ENCODE measurements at places on chromosomes 2 and 18.

GRCh38 chr2:46812361-46813019 is 103.1 kb downstream of the MCFD2 start:
- no peak for DNase-seq

- DNase-seq = no peak
Measured at GRCh38 chr2:195027947-195028346, 629.1 kb upstream of the SLC39A10 start.

DNA sequence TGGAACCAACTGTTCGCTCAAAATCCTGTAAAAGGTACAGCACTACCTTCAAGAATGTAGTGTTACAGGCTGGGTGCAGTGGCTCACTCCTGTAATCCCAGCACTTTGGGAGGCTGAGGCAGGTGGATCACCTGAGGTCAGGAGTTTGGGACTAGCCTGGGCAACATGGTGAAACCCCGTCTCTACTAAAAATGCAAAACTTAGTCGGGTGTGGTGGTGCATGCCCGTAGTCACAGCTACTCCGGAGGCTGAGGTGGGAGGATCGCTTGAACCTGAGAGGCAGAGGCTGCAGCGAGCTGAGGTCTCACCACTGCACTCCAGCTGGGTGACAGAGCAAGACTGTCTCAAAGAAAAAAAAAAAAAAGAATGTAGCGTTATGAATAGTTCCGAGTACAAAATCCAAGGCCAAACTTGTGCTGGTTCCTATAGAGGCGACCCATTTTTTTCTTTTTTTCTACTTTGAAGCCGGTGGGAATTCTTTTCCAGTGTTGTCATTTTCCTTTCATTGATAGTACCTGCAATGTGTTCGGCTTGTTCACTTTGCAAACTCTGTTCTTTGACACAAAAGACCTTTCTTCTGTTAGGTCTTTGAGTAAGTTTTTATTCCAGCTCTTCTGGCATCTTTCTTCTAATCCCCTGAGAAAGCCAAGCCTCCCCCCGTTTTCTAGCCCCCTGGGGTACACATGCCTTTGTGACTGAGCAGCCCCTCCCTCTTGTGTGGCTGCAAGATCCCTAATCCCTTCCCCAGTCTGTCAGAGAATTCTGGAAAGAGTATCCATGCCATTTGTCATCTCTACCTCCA is 25.1 kb downstream of the INPP5D start:
- DNase-seq = no peak

GRCh38 chr2:22998359-22998758 is 386.6 kb upstream of the KLHL29 start:
- no peak for DNase-seq

- DNase-seq = no peak
Measured at GRCh38 chr18:58348951-58349350, 279.9 kb downstream of the ALPK2 start.

DNA sequence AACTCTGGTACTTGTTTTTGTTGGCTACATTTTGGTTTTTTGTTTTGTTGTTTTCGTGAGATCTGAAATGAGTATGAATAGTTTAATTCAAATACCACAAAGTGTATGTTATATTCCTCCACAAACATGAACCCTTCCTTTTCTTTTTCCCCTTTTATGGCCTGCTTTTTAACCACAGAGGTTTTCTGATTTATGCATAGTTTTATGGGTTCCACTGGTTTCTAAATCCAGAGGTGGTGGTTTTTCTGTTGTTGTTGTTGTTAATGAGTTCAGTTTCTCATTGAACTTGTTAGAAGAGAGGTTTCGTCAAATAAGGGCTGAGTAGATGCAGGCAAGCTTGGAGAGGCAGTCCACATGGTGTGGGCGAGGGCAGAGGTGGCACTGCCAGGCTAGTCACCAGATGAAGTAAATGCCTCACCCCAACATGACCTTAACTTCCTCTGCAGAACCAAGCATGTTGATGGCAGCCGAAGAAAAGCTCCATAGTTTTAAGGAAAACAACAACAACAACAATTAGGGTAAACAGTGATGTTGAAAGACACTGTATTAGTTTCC is 72.5 kb downstream of the RIF1 start:
- DNase-seq = no peak

Data from hematopoietic multipotent progenitor cell treated with erythropoietin and hydrocortisone succinate and interleukin-3 and kit ligand, for 8 days (in vitro differentiated cells).